Activated CD4-positive, alpha-beta T cell treated with anti-CD3 and anti-CD28 coated beads, Interleukin-2, amount 50 U/mL, for 4 hours (primary cell): ENCODE measurements at places on chromosomes 7 and 10.

- no peak for DNase-seq
Measured at GRCh38 chr7:147279964-147280374, 1163.4 kb downstream of the CNTNAP2 start.

GRCh38 chr7:71615017-71615416, 483.1 kb downstream of the GALNT17 start:
- no peak for DNase-seq

- no peak for DNase-seq
Measured at GRCh38 chr7:15305002-15305600, 256.7 kb downstream of the AGMO start.

DNA sequence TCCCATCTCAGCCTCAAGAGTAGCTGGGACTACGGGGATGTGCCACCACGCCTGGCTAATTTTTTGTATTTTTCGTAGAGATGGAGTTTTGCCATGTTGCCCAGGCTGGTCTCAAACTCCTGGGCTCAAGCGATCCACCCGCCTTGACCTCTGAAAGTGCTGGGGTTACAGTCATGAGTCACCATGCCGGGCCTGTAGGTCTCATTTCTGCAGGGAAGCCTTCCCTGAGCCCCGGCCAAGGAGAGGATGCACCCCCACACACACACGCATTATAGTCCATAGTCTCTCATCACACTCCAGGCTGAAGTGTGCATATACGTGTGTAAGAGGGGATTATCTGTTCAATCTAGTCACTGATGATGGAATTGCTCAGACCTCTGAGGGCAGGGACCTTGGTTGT, 29.3 kb downstream of the KCNMA1 start:
- no peak for DNase-seq

DNA sequence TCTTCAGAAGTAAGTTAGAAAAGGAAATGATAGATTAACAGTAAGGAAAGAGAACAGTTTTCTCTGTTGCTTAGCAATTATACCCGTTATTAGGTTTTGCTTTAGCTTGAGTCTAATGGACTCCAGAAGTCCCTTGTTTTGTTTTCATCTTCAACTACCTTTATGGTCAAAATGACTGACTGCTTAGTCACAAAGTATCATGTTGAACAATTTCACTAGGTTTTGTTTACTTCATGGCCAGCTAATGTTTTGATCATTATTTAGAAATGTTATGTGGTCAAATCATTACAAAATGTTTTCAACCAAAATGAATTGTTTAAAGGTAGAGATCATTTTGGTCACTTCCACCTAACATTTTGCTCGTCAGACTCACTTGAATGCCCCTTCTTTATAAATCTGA, 1.9 kb downstream of the UBN2 start:
- DNase-seq: no peak

GRCh38 chr10:111187096-111187495, 110.3 kb downstream of the ADRA2A start:
- DNase-seq: no peak

DNA sequence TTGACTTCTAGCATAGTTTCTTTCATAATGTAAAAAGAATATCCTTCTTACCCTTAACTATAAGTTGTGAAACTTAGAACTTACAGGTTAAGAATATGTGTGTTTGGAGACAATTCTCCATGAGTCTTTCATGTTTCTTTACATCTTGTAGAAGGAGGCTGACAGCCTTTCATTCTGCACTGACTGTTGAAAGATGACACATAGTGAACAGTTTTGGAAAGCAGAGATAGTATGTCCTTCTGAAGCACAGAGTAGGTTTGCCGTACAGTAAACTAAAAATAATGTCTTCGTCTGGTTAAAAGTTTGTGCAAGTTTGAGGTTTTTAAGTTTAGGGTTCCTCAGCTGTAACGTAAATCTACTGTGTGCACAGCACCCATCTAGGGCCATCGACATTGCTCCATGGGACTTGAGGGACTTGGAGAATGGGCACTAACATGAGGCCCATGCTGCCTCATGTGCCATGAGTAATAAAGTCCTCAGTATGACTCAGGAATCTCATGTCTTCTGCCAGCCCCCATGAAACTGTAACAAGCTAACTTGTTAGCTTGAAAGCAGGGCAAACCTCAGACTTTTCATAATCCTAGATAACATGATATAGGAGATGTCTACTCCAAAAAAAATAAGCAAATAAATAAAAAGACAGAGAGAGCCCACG, 24.5 kb upstream of the ELAPOR2 start:
- no peak for DNase-seq

DNA sequence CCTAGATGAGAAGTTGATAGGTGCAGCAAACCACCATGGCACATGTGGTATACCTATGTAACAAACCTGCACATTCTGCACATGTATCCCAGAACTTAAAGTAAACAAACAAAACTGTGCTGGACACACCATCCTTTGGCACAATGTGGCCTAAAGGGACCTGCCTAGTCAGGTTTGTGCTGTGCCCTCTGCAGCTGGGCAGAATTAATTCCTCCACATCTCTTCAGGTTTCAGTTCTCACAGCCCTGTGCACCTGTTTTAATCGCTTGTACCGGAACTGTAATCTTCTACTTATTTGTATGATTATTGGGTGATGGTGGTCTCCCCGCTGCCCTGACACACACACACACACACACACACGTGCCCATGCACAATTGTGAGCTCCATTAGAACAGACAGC, 252.7 kb downstream of the ACTR3B start:
- no peak for DNase-seq

GRCh38 chr7:150996376-150997074, 5.7 kb downstream of the NOS3 start:
- DNase-seq: no peak
